ENCODE measurements at places on chromosomes 7 and 10. TPM values are rescaled to one million over a fixed set of nuclear protein-coding genes. Genes with fewer than 3 reads are reported as not detected.

- DNase-seq, result no peak
These were observed 104.6 kb downstream of the MLLT10 start for GRCh38 chr10:21638681-21639080.

GRCh38 chr7:78435355-78435754, 636.8 kb downstream of the PHTF2 start:
- DNase-seq, result no peak

GRCh38 chr10:34339816-34340553, 475.1 kb downstream of the PARD3 start:
- no peak for DNase-seq

DNA sequence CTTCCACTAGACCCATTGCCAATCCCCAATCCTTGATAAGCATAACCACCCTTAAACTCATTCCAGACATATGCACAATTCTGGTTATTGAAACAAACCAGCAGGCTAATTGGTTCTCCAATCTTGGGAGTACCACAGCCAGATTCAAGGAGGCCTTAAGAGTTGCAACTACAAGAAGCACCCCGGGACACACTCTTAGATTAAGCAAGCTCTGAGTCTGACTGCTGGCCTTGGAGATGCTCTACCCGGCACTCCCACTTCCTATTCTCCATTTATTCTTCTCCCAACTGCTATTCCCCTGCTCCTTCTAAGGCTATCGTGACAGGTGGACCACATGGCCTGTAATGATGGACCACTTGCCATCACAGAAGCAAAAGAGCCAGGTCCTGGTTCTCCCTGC, 40.3 kb downstream of the CYTH3 start:
- DNase-seq, result no peak

- DNase-seq, result no peak
These were observed 26.2 kb downstream of the PAPOLB start for GRCh38 chr7:4835398-4836205.

GRCh38 chr7:27958933-27959548, 219.1 kb downstream of the TAX1BP1 start:
- no peak for DNase-seq

GRCh38 chr7:92177362-92177761, 1.6 kb downstream of the LRRD1 start:
- no peak for DNase-seq

DNA sequence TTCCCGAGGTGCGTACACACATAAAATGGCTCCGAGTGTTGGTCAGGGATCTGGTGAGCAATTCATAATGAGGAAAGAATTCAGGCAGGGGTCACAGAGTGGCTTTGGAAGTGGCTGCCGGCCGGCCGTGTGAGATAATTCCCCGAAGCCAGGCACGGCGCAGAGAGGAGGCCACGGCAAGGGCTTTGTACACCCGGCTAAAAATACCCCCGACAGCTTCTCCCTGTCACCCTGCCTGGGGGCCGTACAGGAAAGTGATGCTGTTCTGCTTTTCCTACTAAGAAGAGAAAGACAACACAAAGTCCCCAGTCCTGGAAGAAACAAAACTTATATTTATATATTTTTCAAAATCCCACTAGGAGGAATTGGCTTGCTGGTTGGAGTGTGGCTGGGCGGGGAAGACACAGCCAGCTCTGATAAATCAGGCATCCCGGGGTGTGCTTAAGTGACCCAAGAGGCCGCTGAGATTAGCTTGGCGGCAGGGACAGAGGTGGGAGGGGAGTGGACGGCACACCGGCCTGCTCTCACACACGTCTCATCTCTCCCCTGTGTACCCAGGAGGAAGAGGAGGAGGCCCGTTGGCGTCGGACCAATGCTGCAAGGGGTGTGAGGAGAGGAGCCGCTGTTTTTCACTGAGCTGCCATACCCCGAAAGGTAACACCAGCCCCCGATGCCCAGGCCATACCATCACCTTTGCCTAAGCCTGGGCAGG, 70.5 kb downstream of the ZMIZ1 start:
- peak; percentile 92 for DNase-seq

Gene FKBP6
- 0.13 TPM for total RNA-seq

Gene TAS2R60
- not detected for total RNA-seq

Gene PLOD3
- total RNA-seq, result 78.8 TPM

Gene CCL24
- total RNA-seq, result not detected

Gene SUN3
- total RNA-seq, result 0.54 TPM

Gene ADRB1
- total RNA-seq, result 0.72 TPM
